KBM-7 (cell line): ENCODE measurements at places on chromosomes 4 and X.

DNA sequence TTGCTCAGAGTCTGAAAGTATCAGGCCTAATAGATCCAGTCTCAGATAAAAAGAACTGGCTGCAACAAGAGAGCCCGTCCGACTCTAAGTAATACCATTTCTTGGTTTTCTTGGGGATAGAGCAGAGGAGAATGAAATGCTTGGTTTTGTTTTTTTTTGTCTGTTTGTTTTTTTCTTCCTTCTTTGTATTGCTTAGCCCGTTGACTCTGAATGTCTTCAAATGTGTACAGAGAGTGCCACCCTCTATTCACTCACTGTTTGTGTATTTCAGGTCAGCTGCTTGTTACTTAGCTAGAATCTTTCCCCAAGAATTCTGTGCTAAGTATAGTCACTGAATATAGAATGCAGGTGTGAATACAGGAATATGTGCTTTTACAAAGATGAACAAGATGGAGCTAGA is 5.7 kb upstream of the TMEM156 start:
- no peak for DNase-seq

GRCh38 chr4:146261041-146261440 is 46.7 kb downstream of the REELD1 start:
- DNase-seq: no peak

DNA sequence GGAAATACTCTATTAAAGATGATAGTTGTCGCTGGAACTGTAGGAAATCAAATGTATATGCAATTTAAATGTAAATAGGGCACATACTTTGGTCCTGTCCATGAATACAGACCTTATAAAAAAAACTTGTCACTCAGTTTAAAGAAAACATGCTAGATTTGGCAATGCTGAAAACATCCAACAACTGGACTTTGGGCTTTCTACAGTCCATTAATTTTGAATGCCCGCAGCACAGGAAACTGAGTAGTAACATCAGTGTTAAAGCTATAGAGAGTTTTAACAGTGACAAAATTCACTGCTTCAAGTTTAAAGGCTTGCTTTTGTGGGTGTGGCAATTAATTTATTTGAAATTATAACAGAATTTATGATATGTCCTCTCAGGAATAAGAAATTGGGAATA is 578.4 kb downstream of the TRIML1 start:
- no peak for DNase-seq

DNA sequence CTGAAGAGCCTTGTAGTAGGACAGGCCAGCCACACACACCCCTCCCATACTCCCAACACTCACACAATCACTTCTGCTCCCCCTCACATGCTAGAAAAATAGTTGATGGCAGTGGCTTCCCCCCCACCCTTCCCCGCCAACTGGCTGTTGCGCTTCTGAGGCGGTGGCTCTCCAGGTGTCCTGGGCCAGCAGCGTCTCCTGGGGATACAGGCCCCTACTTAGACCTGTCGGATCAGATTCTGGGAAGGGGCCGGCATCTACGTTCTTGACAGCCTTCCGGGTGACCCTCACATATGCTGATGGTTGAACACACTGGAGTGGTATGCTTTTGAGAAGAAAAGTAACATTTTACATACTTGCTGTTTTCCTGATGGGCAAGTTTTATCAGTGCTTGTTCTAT is 39.9 kb downstream of the TNIP2 start:
- no peak for DNase-seq

- no peak for DNase-seq
Observed at GRCh38 chrX:153983321-153983801, 10.8 kb downstream of the TMEM187 start.

DNA sequence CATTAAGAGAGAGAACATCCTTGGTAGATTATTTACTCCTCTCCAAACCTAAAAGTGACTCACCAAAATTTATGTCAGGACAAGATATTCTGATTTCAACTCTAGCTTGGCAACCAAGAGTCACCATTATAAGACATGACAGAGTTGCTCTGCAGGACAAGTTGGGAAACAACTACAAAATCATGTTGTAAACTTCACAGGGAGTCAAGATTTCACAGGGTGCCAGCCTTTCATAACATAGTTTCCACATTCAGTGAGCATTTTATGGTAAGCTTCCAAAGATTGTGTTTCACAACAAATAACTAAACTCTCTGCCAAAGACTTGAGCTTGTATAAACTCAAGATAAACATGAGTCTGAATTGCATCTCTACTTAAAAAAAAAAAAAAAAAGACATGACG is 121.0 kb upstream of the DIAPH2 start:
- no peak for DNase-seq

DNA sequence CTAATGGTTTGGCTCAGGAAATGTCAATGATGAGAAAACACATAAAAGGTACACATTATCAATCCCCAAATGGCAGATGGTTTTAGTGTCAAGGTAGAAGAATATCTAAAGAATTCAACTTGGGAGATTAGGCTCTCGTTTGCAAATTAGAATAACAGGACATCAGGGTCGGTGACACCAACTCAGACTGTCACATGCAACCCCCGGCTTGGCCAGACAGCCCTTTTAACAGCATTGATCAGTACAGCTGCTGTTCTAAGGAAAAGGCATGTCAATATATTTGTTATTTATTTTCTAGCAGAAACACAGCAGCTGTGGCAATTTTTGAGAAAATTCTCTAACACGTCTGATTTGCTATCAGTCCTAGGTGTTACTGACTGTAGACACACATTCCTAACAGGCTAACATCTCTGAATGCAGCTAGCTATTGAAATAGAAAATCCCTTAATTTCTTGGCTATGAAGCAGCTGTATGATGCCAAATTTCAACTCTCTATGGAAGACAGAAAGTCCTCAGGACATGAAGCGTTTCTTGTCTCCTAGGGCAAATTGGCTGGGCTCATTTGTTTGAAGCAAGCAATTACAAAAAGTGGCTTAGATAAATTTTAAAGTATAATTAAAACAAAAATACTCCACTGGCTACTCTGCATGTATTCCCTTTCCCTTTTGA is 269.0 kb upstream of the CXXC4 start:
- DNase-seq: no peak

DNA sequence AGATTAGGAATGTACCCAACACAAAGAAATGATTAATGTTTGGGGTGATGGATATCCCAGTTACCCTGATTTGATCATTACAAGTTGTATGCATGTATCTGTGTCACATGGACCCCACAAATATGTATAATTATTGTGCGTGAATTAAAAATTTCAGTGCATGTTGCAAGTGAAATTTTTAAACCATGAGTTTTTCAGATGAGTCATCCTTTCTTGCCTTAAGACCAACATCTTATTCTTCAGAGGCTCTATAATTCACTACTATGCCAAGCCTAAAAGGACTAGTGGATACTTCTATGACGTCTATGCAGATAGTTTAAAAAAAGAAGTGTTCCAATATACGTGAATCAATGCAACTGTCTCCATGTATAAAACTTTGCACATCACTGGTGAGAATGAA is 113.0 kb upstream of the SH3RF1 start:
- DNase-seq: no peak

DNA sequence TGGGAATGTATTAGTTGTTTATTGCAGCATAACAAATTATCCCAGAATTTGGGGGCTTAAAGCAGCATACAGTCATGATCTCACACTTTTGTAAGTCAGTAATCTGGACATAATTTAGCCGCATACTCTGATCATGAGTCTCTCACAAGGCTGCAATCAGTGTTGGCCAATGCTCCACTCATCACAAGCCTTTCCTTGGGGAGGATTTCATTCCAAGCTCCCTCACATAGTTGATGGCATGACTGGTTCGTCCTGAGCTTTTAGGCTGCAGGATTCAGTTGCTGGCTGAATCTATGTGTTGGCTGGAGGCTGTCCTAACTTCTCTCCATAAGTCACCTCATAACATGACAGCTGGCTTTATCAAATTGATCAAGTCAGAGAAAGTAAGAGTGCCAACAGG is 1568.6 kb upstream of the PCDH7 start:
- DNase-seq: no peak

DNA sequence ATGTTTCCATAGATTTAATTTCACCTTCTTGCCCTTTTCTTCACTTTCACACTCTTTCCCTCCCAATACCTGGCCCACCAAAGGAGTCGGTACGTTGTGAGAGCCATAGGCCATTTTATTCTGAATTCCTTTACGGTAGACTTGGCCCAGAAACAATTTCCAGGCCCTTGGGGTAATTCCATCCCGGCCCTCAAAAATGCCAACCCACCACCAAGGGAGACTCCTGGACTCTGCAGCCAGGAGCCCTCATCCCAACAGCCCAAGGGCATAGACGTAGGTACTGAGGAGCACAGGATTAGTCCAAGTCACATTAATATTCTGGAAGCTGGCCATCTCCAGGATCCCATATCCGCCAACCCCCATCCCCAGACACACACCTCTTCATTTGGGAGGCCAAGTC is 102.9 kb downstream of the LIMCH1 start:
- no peak for DNase-seq

DNA sequence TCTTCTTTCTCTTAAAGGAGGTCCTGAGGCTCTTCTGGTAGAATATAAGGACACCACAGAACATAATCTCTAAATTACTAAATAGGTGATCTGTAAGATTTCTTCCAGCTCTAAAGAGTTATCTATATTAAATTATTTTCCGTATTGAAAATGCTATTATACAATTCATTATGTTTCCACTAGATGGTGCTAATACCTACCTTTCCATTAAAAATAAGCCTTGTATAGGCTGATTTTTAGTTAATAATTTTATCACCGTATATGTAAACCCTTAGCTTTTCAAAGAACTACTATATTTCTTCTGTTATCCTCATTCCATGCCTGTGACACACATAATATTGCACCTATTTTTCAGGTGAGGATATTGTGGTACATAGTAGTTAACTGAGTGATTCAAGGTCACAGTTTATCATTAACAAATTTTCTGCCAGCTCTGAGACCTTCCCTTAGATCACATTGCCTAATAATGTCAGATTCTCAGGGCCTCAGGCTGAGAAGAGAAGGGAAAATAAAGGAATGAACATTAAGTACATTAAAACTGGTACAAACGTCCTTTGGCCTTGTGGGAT is 138.8 kb downstream of the TEX11 start:
- peak; percentile 39 for DNase-seq

DNA sequence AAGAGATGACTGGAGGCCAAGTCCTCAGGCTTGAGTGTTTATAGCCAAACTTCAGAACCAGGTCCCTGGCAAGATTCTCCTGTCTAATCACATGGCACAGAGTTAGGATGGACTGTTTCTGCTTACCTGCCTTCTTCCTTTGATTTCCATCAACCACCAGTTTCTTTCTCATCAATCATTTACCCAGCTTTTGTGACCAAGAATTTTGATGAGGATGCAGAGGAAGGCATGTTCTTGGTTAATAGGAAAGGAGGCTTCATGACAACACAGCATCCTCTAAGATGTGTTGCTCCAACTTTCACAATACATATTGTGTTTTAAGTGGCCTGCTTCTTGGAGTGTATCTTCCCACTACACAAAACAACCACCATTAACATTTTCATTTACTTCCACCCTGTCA is 65.3 kb downstream of the NFKB1 start:
- DNase-seq: no peak

- DNase-seq: no peak
Observed at GRCh38 chrX:46258356-46258755, 286.9 kb downstream of the ZNF674 start.

DNA sequence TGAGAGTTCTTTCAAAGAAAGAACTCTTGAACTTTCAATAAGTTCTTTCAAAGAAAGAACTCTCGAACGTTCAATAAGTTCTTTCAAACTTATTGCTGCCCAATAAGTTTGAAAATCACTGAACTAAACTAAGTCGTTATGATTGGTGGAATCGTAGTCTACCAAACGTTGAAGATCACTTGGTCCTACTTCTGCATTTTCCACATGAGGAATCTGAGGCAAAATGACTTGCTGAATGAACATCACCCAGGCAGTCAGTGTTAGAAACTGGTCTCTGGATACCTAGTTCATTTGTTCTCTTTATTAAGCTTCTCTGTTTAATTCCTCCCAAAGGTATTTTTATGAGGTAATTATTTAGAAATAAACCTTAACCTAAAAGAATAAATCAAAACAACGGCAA is 7.1 kb upstream of the CNOT6L start:
- no peak for DNase-seq
